ENCODE measurements at places on chromosomes 4 and X.
A peak's percentile ranks its signal among the peaks of the same experiment; 100 is the strongest.

DNA sequence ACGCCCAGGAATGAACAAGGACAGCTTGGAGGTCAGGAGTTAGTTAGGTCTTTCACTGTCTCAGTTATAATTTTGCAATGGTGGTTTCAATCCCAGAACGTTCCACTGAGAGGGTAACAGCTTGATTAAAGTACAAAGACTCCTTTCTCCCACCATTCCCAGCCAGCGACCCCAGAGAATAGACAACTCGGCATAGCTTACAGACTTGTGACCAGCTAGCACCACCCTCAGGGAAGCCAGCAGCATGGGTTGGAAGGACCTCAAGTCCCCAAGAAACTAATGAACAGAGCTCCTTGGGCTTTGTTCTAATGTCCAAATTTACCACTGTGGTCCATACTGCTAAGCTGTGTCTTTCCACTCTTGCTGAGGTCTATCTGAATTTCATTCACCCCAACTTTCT, 72.0 kb upstream of the MED14 start:
- no peak for DNase-seq

DNA sequence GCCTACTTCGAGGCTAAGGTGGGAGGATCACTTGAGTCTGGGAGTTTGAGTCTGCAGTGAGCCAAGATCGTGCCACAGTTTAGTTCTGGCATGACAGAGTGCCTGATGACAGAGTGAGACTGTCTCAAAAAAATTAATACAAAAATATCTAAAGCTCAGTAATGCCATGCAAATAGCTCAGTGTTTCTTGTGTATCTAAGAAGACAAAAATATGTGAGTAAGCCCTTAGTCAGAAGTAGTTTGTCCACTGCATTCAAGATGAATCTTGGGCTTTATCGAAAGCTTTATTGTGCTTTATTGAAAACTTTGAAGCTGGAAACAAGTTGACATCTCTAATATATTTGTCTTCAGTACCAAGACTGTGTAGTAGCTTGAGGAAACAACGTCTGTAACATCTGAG, 115.9 kb downstream of the GPAT3 start:
- no peak for DNase-seq

DNA sequence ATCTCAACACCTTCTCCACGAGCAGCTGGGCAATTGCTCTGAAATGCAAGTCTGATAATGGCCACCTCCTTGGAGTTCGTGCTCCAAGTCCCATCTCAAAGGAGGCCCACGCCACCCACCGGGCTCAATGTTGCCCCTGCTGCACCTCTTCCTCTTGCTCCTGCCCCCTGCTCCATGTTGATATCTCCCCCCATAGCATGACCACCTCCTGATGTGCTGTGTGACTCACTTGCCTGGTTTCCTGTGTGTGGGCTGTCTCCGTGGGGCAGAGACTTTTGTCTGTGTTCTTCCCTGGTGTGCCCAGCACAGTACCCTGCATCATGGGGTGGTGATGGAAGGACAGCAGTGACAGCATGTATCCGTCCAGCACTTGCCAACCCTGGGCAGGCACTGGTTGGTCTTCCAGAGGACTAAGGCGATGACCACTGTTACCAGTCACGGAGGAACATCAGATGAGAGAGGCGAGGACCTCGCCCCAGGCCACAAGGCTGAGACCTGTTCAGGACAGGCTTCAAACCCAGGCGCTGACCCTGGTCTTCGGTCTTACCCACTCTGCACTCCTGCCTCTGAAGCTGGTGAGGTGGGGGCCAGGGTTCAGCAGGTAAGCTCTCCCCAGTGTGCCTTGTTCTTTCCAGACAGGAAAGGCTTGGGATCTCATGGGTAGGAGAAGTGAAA, 104.6 kb upstream of the LRPAP1 start:
- DNase-seq: no peak

GRCh38 chr4:176767183-176767582, 25.5 kb downstream of the VEGFC start:
- no peak for DNase-seq

- DNase-seq: no peak
These were observed 37.2 kb downstream of the CLCN3 start for GRCh38 chr4:169657470-169658107.

GRCh38 chr4:76090241-76090691, 15.8 kb downstream of the ART3 start:
- DNase-seq: no peak

GRCh38 chr4:98625920-98626319, 32.5 kb downstream of the TSPAN5 start:
- no peak for DNase-seq

DNA sequence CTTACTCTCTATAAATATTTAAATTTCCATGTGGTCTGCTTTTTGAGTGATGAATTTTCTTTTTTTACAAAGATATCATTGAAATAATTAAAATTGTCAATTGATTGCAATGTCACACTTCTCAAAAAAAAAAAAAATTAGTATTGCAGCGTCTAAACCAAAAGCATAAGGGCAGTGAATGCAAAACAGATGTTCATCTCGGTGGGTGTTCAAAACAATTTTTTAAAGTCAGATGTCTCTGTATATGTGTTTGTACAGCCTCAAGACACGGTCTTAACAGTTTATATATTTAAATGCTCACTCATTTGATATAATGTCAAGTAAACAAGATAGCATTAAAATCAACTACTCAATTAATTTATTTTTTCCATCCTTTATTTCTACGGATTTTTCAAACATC, 52.3 kb downstream of the PALLD start:
- no peak for DNase-seq

- no peak for DNase-seq
These were observed 3.1 kb downstream of the LEF1 start for GRCh38 chr4:108165586-108165985.

DNA sequence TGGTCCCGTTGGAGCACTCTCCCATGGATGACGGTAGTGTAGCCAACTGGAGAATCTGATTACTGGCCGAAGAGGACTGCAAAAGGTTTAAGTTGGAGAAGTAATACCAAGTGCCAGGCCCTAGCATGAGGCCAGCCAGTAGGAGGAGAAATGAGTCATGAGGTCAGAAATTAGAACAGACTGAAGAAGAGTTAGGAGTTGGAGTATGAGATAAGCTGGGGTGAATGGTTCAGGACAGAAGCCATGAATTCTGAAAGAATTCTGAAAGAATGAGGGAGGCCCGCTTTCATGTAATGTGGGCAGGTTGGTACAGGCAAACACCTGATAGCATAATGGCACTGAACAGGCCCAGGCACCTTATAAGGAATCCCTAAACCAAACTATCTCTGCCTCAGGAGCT, 18.4 kb upstream of the STK26 start:
- no peak for DNase-seq

DNA sequence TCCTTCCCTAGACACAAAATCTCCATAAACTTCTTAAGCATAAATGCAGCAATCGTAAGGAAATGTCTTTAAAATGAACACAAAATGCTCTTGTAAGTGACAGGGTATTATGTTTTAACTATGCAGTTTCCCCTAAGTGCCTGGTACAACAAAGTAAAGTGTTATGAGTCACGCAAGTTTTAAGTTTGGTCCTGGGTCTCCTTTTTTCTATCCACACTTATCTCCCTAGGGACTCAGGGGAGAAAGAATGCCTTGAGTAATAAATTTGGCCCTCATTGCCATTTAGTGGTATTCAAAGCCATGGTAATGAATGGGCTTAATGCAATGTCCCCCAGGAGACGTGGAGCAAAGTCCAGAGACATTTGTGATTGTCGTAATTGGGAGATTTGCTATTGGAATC, 149.1 kb downstream of the MAGEB17 start:
- no peak for DNase-seq

GRCh38 chr4:35710343-35710742, 534.0 kb downstream of the ARAP2 start:
- no peak for DNase-seq

DNA sequence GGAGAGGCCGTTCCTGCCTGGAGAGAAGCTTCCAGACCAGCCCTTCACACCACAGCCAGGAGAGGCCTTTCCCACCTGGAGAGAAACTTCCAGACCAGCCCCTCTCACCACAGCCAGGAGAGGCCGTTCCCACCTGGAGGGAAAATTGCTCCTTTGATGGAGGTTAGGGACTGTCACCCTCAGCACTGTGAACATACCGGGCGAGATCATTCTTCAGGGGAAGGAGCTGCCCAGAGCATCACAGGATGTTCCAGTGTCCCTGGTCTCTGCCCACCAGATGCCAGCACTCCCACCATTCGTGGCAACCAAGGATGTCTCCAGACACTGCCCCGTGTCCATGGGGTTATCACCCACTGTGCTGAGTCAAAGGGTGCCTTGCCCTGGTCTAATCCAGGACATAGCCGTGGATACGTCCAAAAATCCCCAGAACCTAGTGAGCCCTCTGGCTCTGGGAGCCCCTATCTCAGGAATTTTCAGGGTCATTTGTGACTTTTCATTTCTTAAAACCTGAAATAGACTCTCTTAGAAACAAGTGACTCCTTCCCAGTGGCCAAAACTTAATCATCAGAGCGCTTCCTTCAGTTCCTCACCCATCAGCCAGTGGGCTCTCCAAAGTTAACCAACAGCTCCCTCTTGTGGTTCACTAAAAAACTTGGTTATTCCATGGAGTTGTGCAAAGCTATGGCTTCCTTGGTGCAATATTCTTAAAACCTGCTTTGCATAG, 80.2 kb downstream of the CRMP1 start:
- peak; percentile 69 for DNase-seq

- DNase-seq: no peak
These were observed 974.9 kb downstream of the RPA4 start for GRCh38 chrX:97858592-97858991.

GRCh38 chrX:95675794-95676193, 1008.8 kb upstream of the DIAPH2 start:
- no peak for DNase-seq

DNA sequence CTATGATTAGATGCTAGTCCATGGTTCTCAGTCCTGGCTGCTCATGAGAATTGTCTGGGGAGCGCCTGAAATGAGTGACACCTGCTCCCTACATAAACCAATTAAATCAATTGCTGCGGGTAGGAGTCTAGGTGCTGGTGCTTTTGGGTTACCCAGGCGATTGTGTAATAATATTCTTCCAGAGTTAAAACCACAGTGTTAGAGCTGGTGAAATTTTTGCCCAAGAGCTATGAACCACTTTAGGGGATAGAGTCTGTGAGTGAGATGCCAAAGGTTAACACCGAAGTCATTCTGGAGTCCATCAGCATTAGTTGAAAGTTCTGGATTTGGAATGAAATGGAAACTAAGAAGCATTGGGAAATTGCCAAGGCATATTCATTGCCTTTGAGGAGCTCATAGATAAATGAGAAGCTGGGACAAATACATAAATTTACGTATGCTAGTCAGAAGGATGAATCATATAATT, 15.3 kb downstream of the PDK3 start:
- no peak for DNase-seq

- DNase-seq: no peak
These were observed 76.9 kb upstream of the CAMK2D start for GRCh38 chr4:113838460-113838859.

GRCh38 chrX:150451953-150452352, 88.8 kb downstream of the MAMLD1 start:
- DNase-seq: no peak

- DNase-seq: no peak
These were observed 44.1 kb downstream of the DTHD1 start for GRCh38 chr4:36325499-36325898.

- DNase-seq: no peak
These were observed 13.0 kb downstream of the FGD1 start for GRCh38 chrX:54482839-54483593.

DNA sequence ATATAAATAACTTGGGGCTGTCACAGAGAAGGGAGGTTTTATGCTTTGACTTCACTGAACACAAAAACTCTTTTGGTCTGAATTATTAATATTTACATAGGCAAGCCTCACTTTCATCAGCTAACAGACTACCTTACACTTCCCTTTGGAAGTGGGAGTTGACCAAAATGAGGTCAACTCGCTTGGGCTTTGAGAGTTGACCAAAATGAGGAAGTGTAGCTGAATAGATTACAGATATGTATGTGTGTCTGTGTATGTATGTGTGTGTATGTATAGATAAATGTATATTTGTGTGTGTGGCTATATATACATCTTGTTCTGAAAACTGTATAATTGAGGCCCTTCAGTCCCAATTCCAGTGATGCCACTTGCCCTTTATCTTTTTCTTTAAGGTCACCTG, 113.3 kb upstream of the IL13RA1 start:
- DNase-seq: no peak

DNA sequence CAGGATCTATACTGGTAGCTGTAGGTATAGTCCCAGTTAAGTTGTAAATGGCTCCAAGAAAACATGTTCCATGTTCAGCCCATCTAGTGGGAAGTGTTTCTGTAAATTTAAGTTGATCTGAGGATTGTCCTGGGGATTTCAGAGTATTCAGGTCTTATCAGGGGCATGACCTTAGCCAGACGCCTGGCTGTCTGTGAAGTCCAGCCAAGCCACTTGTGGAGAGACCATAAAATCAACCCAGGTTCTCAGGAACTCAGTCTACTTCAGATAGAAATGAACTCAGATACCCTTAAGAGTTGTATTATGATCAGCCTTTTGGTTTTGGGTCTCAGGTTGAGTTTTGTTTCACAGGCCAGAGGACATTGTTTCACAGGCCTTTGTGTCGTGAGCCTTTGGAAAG, 95.9 kb downstream of the EGF start:
- no peak for DNase-seq

DNA sequence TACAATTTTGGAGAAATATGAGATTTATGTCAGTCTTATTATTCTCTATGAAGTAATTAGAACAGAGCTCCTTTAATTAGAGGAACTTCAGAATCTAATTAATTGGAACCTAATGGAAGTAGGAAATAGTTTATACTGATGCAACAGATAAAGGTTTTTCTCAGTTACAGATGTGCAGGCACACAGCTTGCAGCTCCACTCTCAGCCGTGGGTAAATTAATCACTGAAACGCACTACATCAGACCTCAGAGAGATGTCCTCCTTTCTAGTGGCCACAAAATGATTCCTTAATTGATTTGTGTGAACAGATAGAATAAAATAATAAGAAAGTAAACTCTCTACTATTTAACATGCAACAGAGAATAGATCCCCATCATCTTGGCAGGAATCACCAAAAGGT, 21.5 kb upstream of the NPY2R start:
- no peak for DNase-seq

GRCh38 chr4:102219129-102219528, 126.2 kb downstream of the SLC39A8 start:
- DNase-seq: no peak

All from Jurkat, Clone E6-1 (cell line).